DMS79 treated with DMSO at 0.1 percent for 48 hours (cell line): ENCODE measurements at places on chromosomes 2 and 18.

DNA sequence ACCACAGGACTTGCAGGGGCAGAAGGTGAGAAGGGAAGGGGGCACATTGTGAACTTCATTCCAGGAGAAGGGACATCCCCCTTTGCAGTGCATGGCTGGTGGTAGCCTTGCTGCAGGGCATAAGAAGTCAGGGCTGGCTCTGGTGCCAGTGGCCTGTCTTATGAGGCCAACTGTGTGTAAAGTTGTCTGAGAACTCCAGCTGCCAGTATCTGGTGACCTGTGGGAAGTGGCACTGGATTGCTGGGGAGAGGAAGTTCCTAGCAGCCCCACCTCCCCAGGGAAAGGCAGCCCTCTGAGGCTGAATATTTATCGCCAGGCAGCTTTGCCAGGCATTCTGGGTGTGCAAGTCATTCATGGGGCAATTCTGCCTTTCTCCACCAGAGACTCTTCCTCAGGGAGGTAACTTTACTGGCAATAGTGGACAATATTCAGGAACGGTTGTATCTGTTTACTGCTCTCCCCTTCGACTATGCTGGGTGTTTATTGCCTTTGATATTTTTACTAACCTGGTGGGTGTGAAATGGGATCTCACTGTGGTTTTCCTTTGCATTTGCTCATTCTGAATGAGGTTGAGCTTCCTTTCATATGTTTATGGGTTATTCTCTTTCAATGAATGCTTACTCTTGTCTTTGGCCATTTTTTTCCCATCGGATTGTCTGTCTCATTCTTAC is 12.3 kb downstream of the TRPM8 start:
- no peak for DNase-seq

DNA sequence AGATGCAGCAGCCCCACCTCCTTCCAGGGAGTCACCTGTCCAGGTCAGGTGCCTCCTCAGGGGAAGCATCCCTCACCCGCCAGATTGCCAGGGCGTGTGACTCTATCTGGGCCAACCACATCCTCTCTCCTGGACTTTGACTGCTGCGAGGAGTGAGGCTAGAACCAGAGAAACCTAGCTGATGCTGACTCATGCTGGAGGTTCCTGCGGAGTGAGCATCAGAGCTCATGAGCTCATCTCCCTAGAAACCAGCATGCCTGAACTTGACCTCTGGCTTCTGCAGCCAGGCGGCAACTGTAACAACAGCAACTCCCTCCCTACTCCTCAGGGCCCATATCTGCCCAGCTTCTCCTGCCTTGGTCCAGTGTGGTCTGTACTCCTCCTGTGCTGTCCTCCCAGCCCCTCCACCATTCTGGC is 28.3 kb upstream of the NT5DC4 start:
- DNase-seq = peak; percentile 89

DNA sequence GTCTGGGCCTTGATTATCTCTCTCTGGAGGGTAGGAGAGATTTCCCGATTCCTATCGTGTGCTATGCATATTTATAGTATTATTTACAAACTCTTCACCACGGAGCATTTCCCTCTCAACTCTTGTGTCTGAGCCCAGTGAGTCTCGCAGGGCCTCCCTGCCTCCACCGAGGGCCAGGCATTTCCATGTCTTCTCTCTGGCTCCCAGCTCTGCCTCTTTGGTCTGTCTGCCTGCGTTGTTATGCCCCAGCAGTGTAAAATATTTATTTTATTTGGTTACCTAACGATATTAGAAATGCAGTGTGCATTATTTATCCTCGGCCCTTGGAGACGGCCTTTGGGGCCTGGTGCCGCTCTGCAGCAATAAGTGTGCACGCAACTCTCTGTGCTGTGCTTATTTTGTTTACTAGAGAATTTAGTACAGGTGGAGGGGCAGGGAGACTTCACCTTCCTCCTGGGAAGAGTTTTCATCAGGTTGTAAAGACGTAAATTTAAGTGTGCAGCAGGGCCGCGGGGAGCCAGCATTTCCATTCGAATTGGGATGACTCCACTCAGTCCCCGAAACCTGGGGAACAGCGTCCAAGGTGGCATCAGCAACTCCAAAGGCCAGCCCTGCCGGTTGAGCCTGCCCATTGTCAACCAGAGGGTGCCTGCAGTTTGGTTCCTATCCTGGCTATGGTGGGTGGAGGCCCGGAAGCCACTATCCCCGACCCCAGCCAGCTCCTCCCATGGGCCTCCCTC is 100.2 kb downstream of the PTGR3 start:
- DNase-seq = no peak

- no peak for DNase-seq
Observed at GRCh38 chr2:33136056-33136455, 189.3 kb downstream of the LTBP1 start.
